Adrenal gland (tissue), 19 donors: ENCODE measurements at places on chromosomes 6 and 20. TPM values are rescaled to one million over a fixed set of nuclear protein-coding genes. Genes with fewer than 3 reads are reported as not detected.

PAX1 gene
- polyA plus RNA-seq, result not detected

HLA-DMB gene
- polyA plus RNA-seq, result 41.2 TPM

CCN6 gene
- polyA plus RNA-seq, result not detected

PRICKLE4 gene
- not detected for polyA plus RNA-seq

ANKRD66 gene
- not detected for polyA plus RNA-seq

STMND1 gene
- polyA plus RNA-seq, result not detected

CRISP3 gene
- polyA plus RNA-seq, result 0.07 TPM

COL12A1 gene
- polyA plus RNA-seq, result 23.6 TPM

GRCh38 chr6:13796781-13797180 lies 17.6 kb downstream of the MCUR1 start:
- no peak for DNase-seq
- no peak overlapping the region for H3K27ac ChIP-seq
- no peaks in the 10 kb centered on the region for H3K4me1 ChIP-seq
- H3K36me3 ChIP-seq, result no peaks in the 10 kb centered on the region

DNA sequence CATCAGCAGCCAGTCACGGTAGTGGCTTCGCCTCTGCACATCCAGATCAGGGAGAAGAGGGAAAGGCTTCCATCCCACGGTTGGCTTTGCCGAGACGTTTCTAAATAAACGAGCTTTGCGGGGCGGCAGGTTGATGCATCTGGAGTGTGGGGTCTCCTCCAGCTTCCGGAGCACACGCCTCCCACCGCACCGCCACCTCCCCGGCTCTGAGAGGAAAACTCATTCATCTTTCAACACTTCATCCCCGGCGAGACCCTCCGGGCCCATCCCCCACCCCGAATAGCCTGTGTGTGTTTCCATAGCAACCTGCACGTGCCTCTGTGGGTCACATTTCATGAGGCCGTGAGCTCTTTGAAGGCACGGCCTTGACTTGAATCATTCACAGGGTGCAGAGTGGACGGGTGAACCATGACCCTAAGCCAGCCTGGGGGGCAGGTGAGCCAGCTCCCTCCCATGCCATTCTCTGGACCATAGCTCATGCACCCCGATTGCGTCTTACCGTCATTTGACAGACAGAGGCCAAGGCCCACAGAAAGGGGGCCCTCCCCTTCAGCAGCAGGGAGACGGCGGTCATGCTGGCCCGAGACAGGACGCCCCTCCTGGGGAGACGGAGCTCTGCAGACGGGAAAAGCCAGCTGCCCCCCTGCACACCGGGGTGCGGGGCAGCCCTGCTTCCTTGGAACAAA lies 16.2 kb upstream of the CHRNA4 start:
- H3K4me1 ChIP-seq, result no peaks in the 10 kb centered on the region
- no peak overlapping the region for H3K4me3 ChIP-seq
- DNase-seq, result no peak
- no peak overlapping the region for H3K27ac ChIP-seq
- peaks cover 19% of the 10 kb centered on the region for H3K27me3 ChIP-seq

DNA sequence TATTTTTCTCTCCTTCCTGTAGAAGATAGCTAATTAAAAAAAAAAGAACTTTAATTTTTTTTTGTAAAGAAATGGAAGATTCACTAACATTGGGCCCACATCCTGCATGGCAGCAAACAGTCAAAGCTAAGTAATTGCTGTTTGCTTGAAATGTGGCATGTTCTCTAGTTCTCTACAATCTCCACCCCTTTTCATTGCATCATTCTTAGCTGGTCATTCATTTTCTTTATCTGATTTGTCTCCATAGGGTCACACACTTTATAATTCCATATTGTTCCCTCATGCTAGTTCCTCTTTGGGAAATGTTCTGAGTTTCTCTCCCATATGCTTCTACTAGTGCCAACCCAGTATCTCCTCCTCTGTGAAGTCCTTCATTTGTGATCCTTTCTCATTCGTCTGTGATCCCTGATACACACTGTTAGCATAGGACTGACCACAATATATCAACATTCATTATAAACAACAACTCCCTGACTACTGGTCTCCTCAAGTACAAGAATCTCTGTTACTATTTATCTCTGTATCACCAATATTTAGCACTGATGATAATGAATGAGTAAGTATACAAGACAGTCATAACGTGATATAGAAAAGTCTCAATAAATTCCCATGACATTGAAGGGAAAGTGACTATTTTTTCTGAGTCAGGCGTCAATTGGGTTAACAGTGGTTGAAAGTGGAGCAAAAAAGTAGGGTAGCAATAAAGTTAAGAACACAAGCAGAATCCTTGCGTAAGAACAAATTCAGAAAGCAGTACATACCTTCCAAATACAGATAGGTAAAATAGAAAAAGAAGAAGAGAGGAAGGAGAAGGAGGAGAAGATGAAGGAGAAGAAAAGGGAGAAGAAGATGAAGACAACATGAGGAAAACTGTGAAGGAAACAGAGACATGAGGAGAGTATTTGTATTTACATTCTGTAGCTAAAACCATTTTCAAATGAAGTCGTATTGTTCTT lies 33.2 kb upstream of the MYB start:
- H3K4me1 ChIP-seq, result no peaks in the 10 kb centered on the region
- no peaks in the 10 kb centered on the region for H3K36me3 ChIP-seq
- H3K27ac ChIP-seq, result no peak overlapping the region
- no peaks in the 10 kb centered on the region for H3K27me3 ChIP-seq
- no peak overlapping the region for H3K4me3 ChIP-seq

DNA sequence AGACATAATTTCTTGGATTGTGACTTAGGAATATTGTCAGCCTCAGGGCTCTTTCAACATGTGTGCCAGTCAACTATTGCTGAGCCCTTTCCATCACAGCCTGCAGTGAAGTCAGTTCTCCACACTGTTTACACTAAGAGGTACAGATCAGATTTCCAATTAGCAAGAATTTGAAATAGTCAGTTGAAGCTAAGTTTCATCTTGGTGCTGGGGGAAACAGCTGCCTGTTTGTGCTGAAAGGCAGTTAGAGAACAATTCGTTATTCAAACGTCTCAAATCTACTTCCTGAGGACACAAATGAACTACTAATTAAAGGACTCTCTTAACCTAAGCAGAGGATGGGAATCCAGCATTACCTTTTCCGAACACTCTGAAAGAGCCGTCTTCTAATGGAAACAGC lies 25.9 kb downstream of the ADGRF1 start:
- no peak for DNase-seq
- no peak overlapping the region for H3K4me3 ChIP-seq
- H3K27me3 ChIP-seq, result no peaks in the 10 kb centered on the region

- H3K4me3 ChIP-seq, result no peak overlapping the region
- no peak overlapping the region for H3K27ac ChIP-seq
- no peaks in the 10 kb centered on the region for H3K4me1 ChIP-seq
- no peaks in the 10 kb centered on the region for H3K27me3 ChIP-seq
Observed at GRCh38 chr6:15425947-15426346, 180.1 kb downstream of the JARID2 start.

DNA sequence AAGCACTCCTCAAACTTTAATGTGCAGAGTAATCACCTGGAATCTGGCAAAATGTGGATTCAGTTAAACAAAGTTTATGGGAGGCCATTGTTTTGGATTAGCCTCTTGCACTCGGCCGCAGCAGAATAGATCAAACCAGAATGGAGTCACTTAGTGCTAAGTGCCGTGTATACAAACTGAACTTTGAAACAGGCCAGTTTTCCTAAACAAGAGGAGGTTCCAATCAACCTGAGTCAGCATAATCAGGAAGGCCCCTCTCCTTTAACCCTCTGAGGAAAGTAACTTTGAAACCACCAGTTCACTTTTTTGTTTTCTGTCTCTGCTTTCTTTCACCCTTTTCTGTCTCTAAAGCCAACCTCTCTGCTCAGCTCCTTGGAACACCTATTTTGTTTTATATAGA lies 92.2 kb downstream of the UST start:
- H3K27me3 ChIP-seq, result no peaks in the 10 kb centered on the region
- no peak overlapping the region for H3K4me3 ChIP-seq
- no peaks in the 10 kb centered on the region for H3K4me1 ChIP-seq
- no peak overlapping the region for H3K27ac ChIP-seq

GRCh38 chr20:49290608-49291191 lies 12.8 kb upstream of the ZNFX1 start:
- no peaks in the 10 kb centered on the region for H3K36me3 ChIP-seq
- no peak overlapping the region for H3K4me3 ChIP-seq
- H3K27me3 ChIP-seq, result no peaks in the 10 kb centered on the region
- no peak overlapping the region for H3K27ac ChIP-seq

GRCh38 chr20:32135983-32136515 lies 26.5 kb downstream of the TM9SF4 start:
- H3K4me1 ChIP-seq, result no peaks in the 10 kb centered on the region
- no peak for DNase-seq
- no peak overlapping the region for H3K27ac ChIP-seq
- H3K36me3 ChIP-seq, result peaks cover 55% of the 10 kb centered on the region
- H3K4me3 ChIP-seq, result no peak overlapping the region
- H3K27me3 ChIP-seq, result no peaks in the 10 kb centered on the region

DNA sequence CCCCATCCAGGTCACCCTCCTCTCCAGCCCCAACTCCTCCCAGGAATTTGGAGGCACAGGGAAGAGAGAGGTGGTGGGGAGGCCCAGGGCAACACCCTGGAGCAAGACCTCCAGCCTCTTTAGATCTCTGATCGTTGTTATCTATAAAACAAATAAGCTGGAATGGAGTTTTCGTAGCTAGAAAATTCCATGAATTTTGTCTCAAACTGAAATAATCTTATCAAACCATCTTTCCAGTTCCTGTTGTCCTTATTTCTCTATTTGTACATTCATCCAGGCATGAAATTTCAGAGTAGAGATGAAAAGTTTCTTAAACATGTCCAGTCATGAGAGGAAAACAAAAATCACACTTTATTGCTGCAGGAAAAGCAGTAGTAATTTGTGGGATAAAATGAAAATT lies 6.2 kb upstream of the SLC4A11 start:
- no peak overlapping the region for H3K4me3 ChIP-seq
- no peaks in the 10 kb centered on the region for H3K27me3 ChIP-seq
- H3K4me1 ChIP-seq, result peaks cover 18% of the 10 kb centered on the region
- H3K36me3 ChIP-seq, result no peaks in the 10 kb centered on the region
- no peak for DNase-seq
- no peak overlapping the region for H3K27ac ChIP-seq

DNA sequence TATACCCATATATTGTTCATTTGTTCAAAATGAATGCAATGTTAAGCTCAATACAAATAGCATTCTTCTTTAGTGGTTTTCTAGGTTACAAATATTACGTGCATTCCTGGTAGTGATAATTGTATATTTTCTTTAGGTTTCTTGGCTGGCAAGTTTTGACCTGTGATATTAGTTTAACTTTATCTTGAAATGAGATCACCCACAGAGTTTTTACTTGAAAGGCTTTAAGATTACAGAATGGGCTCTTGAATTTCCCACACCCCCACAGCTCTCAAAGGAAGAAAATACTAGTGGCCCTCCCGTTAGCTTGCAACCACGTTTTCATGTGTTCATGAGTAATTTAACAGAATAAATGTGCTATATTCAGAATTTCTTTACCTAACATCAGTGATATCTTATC lies 1315.5 kb upstream of the GJE1 start:
- H3K4me1 ChIP-seq, result no peaks in the 10 kb centered on the region
- H3K27me3 ChIP-seq, result no peaks in the 10 kb centered on the region
- no peak for DNase-seq

DNA sequence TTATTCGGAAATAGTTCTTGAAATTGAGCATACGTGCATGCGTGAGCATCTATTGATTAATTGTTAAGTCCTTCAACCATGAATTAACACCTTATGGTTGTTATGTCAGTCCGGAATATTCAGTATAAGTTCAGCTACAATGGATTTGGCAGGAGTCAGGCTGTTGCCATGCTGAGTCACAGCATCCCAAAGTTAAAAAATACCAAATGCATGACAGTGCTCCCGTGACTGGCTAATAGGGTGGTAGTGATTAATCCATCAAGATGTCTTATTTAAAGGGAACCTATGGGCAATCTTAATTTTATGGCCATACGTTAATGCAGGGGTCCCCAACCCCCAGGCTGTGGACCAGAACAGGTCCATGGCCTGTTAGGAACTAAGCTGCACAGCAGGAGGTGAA lies 10.5 kb downstream of the RAE1 start:
- no peaks in the 10 kb centered on the region for H3K4me1 ChIP-seq
- no peaks in the 10 kb centered on the region for H3K36me3 ChIP-seq
- no peak overlapping the region for H3K27ac ChIP-seq
- no peak overlapping the region for H3K4me3 ChIP-seq
- no peaks in the 10 kb centered on the region for H3K27me3 ChIP-seq
